ENCODE measurements at places on chromosomes 11 and 22. TPM values are rescaled to one million over a fixed set of nuclear protein-coding genes. Genes with fewer than 3 reads are reported as not detected.

Gene CALCA
- total RNA-seq: not detected

Gene ELMOD1
- not detected for total RNA-seq

Gene HOATZ
- not detected for total RNA-seq

Gene SLCO2B1
- total RNA-seq: not detected

Gene CD44
- total RNA-seq: 1,283 TPM

Gene SLC22A8
- total RNA-seq: not detected

Gene HEPHL1
- total RNA-seq: 114 TPM

Gene ARHGAP32
- total RNA-seq: 11.2 TPM

Gene CDC42BPG
- total RNA-seq: 11.1 TPM

Gene SUSD2
- total RNA-seq: 0.03 TPM

Gene HTATIP2
- 26.7 TPM for total RNA-seq

Gene CTNND1
- 115 TPM for total RNA-seq

Gene DMC1
- 4.0 TPM for total RNA-seq

Gene MYOD1
- total RNA-seq: not detected

Gene EIF3M
- 327 TPM for total RNA-seq

Gene LDHAL6A
- total RNA-seq: not detected
